Central memory CD4-positive, alpha-beta T cell (primary cell): ENCODE measurements at places on chromosomes 6 and 20.

GRCh38 chr20:31662372-31662854 lies 24.7 kb downstream of the COX4I2 start:
- DNase-seq: no peak

- no peak for DNase-seq
Measured at GRCh38 chr6:7758456-7758855, 32.6 kb downstream of the BMP6 start.

GRCh38 chr6:816510-817084 lies 123.7 kb upstream of the EXOC2 start:
- no peak for DNase-seq

DNA sequence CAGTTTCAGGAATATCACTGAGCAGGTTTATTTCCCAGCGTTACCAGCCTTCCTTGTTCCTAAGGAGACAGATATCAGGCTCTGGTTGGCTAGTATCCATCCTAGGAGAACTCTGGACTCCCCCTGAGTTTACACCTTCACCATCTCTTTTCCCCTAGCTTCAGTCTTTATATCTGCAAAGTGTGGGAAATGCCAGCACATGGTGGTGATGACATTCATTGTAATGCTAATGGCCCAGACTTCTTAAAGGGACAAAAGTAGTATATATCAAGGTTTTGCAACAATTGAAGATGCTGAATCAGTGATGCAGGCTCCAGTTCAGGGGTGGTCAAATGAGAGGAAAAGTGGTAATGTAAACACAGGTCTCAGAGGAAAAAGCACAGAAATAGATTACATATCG lies 224.3 kb upstream of the SYNDIG1 start:
- DNase-seq: no peak

- DNase-seq: peak; percentile 22
Measured at GRCh38 chr6:45922728-45923351, 92.8 kb downstream of the CLIC5 start.
